Left ventricle myocardium superior (tissue), 1 donor: ENCODE measurements at places on chromosomes 3 and 15. TPM values are rescaled to one million over a fixed set of nuclear protein-coding genes. Genes with fewer than 3 reads are reported as not detected.
A peak's percentile ranks its signal among the peaks of the same experiment; 100 is the strongest.

Gene CACNA1D
- 1.0 TPM for total RNA-seq

Gene CASR
- total RNA-seq, result not detected

Gene CFAP20DC
- 0.22 TPM for total RNA-seq

Gene SEMA5B
- total RNA-seq, result 4.2 TPM

Gene DAG1
- total RNA-seq, result 144 TPM

Gene EPHB3
- total RNA-seq, result 1.6 TPM

Gene GOLGA8A
- 17.7 TPM for total RNA-seq

Gene CNTN4
- 3.2 TPM for total RNA-seq

Gene PTH1R
- total RNA-seq, result 13.0 TPM

Gene CYFIP1
- 32.4 TPM for total RNA-seq

- no peak for DNase-seq
These were observed 570.6 kb upstream of the ROBO1 start for GRCh38 chr3:80338366-80338765.

DNA sequence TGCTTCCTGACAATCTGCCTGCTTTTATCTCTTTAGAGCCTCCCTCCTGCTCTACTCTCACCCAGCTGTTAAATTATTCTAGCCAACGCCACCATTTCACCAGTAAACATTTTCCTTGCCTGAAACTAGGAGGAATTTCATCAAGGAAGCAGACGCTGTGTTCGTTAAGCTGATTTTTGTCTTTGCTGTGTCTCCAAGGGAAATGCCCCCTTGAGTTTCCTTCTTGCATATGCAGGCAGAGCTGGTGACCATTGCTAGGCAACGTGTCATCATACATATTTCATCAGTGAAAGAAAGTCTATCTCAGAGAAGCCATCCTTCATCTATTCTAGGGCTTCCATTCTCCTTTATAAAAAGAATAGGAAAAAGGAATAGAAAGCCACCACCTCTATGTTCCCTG lies 87.0 kb upstream of the ST8SIA2 start:
- DNase-seq, result no peak

- no peak for DNase-seq
These were observed 6.5 kb downstream of the RPS17 start for GRCh38 chr15:82533801-82534200.

- no peak for DNase-seq
These were observed 32.8 kb downstream of the SPRED1 start for GRCh38 chr15:38285456-38285855.

GRCh38 chr3:140726066-140726465 lies 48.2 kb downstream of the TRIM42 start:
- DNase-seq, result no peak

GRCh38 chr15:25054329-25054728 lies 99.5 kb downstream of the SNRPN start:
- no peak for DNase-seq

DNA sequence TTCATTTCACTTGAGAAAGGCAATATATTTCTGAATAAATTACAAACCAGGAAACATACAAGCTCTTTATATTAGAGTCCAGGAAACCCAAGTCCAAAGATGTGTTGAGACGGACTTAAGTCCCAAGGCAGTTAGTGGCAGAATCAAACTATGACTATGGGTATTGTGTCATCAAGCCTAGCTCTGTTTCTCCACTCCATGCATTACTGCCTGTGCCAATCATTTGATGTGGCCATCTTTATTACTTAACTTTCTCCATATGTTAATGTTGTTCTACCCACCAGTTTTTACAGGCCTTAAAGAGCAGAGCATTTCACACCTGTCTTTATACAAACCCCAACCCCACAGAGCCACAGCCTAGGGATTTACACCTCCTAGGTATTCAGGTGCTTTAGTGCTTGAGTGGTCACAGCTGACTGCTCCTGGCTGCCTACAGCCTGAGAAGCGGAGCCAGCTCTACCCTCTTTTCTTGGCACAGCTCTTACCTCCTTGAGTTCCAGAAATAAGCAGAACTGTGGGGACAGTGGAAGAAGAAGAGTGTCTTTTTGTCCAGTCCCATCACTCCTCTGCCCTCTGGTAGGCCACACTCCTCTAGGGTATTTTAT lies 92.1 kb downstream of the DTWD1 start:
- no peak for DNase-seq

DNA sequence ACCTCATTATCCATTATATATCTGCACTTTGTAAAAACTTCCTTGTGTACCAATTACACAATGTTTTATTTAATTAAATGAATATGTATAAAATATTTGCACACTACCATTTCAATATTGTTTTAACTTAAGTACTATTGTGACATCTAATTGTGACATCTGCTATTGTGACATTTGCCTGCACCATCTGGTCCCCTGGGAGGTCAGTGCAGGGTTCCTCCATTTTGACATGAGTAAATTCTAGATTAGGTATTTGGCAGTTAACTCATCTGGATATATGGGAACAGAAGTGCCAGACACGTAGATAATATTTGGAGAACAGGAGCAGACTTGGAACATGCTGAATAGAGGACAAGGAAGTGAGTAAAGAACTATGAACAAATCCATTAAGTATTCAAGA lies 332.1 kb downstream of the VGLL3 start:
- DNase-seq, result no peak

DNA sequence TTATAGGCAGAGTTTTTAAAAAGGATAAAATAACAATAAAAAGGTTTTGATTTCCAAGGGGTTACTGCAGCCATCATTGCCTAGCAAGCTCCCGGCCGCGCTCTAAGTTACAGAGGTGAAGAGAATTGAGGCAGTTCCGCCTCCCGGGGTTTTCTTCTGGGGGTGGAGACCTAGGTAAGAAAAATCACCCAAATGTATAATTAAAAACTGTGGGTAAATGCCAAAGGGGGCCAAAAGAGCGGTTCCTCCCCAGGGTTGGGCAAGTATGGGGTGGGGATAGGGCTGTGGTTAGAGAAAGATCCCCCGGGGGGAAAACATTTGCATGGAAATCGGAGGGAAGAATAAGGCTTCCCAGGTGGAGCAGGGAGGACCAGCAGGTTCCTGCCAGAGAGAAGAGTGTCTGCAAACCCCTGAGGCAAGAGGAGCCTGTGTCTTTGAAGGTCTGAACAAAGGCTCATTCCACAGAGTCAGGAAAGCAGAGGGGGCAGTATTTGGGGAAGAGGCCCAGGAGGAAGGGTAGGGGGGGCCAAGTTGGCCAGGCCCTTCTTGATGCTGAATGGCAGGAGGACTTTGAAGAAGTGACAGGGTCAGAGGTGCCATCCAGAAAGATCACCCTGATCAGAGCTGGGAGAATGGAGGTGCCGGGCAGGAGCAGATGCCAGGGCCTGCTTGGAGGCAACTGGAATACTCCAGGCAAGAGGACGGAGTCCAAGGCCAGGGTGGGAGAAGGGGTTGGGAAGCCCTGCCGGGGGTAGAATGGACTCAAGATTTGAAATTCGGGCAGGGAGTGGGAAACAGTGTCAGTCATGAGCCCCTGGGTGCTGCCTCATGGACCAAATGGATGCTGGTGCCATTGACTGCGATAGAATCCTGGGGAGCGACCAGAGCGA lies 152.9 kb upstream of the RGMA start:
- DNase-seq, result no peak

GRCh38 chr3:45366290-45366689 lies 22.1 kb upstream of the LARS2 start:
- DNase-seq, result no peak

DNA sequence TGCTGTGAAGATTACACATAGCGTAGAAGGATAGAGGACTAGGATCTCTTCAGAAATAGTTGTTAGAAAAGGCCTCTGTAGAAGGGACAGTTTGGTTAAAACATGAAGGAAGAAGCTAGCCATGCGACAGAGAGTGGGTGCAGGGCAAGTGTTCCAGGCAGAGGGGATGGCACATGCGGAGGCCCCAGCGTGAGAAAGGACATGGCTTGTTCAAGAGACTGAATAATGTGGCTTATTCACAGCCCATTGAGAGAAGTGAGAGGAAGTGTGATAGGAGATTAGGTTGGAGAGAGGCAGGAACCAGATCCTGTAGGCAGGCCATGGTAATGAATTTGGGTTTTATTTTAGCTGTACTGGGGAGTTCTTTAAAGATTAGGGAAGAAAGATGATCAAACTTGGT lies 56.4 kb downstream of the NEO1 start:
- no peak for DNase-seq

DNA sequence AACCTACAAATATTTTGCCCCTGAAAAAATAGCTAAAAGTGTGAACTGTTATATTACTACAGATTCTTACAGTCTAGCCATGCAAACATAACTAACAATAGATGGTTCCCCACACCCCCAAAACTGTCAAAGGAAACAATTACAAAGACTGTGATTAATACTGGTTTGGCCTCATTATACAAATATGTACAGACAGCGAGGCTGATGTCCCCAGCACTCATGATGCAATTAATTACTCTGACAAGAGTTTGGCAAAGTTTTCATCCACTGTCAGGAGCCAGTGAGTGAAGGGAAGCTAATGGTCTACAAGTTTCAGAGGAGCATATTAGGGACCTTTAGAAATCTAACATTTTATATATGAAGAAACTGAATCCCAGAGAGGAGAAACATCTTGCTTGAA lies 61.0 kb downstream of the HMG20A start:
- DNase-seq, result no peak

DNA sequence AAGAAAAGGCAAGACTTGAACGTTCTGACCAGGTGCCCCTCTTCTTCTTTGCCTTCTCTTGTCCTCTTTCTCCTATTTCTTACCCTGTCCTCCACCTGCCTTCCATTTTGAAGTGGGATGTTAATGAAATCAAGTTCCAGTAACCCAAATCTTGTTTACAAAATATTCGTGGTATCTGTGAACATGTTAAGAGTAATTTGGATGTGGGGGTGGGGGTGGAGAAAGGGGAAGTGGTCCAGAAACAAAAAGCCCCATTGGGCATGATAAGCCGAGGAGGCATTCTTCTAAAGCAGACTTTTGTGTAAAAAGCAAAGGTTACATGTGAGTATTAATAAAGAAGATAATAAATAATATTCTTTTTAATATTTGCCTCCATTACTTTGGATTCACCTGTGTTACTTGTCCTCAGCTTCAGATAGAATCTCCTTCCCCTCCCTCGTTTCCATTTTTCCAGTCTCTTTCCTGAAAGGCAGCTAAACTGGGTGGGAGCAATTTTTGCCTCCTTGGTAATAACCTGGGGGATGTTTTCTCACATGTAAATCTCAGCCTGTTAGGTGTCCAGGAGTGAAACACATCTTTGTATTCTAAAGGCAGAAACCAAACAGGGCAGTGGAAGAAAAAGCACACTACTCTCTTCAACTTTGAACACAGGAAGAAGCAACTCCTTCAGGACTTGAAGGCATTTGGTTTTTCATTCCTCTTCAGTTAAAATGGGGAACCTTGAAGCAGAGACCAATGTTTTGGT lies 3.2 kb downstream of the CHST2 start:
- DNase-seq, result no peak

- DNase-seq, result no peak
These were observed 59.1 kb downstream of the THRB start for GRCh38 chr3:24435584-24435983.

GRCh38 chr3:48406443-48407431 lies 23.1 kb downstream of the PLXNB1 start:
- DNase-seq, result peak; percentile 8

- no peak for DNase-seq
These were observed 985.7 kb downstream of the NSUN3 start for GRCh38 chr3:95048564-95048963.

DNA sequence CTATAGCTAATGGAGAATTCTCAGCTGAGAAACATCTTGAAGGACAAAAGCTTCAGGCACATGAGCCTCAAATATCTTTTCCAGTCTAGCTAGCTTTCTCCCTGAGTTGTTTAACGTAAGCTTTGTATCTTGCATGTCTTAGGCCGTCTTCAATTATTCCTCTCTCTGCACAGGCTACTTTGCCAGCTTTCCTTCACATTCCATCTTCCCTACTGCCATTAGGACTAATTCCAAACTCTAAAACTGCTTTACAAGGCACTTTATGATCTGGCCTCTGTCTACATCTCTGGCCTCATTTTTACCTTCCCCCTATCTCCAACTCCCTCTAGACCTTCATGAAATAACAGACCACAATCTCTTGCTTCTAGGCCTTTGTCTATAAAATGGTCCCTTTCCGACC lies 171.4 kb downstream of the GREM1 start:
- no peak for DNase-seq

DNA sequence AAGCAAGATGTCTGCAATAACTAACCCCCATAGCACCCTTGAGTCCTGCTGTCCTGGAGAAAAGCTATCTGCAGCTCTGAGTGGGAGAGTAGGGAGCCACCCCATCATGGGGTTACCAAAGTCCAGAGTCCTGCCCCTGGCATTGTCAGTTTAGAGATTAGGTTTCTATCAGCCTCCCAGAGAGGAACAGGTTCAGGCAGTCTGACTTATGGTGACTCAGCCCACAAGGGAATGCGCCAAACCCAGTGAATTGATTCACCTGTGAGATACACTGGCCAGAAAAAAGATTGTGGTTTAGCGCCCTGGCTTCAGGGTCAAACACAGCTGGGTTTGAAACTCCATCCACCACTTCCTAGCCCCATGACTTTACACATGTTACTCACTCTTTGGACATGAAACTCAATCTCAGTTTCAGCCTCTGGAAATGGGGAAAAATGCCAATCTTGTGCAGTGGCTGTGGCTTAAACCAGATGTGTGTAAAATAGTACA lies 263.6 kb upstream of the HES1 start:
- DNase-seq, result no peak

- DNase-seq, result no peak
These were observed 26.0 kb downstream of the FBXW12 start for GRCh38 chr3:48397767-48398681.

- no peak for DNase-seq
These were observed 7.6 kb downstream of the CORO2B start for GRCh38 chr15:68586274-68586961.

DNA sequence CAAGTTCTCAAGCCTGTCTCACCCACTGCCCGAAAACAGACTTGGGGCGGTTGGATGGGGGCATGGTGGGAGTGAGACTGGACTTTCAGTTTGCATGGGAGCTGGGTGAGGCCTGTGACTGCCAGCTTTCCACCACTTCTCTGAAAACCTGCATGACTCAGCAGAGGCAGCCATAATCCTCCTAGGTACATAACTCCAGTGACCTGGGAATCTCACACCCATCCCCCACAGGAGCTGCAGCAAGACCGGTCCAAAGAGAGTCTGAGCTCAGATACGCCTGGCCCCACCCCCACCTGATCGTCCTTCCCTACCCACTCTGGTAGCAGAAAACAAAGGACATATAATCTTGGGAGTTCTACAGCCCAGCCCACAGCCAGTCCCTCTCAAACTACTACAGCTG lies 107.2 kb downstream of the NSMCE3 start:
- DNase-seq, result no peak

DNA sequence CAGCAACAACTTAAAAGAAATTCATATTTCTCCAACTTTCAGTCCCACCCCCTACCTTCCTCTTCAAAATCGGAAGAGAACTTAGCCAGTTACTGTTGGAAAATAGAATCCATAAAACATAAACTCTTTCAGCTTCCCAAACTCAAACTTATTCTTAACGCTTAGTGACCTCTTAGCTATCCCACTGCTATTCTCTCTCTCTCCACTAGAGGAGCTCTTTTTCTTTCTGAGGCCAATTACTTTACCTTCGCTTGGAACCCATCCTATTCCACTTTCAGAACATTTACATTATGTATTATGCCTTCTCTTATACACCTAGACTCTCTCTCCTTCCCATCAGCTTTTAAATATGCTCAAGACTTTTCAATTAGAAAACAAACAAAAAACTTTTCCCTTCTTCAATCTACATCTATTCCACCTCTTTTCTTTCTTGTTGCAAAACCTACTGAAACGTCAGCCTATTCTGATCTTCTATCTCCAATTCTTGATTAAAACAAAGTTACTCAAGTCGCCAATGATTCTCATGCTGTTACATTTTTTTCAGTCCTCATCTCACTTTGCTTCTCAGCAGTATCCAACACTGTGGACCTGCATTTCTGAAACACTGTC lies 13.4 kb upstream of the GHSR start:
- DNase-seq, result no peak

GRCh38 chr15:62647843-62648505 lies 394.6 kb upstream of the TPM1 start:
- no peak for DNase-seq
